ENCODE measurements at places on chromosomes 7 and 10. TPM values are rescaled to one million over a fixed set of nuclear protein-coding genes. Genes with fewer than 3 reads are reported as not detected.

WNT8B gene
- 0.45 TPM for total RNA-seq

SLC26A3 gene
- not detected for total RNA-seq

SPDYE6 gene
- not detected for total RNA-seq

MYL10 gene
- total RNA-seq: not detected

SSC4D gene
- total RNA-seq: 0.62 TPM

TMEM26 gene
- not detected for total RNA-seq

MNX1 gene
- total RNA-seq: 0.12 TPM

GSDME gene
- 3.2 TPM for total RNA-seq

TMEM213 gene
- total RNA-seq: 0.18 TPM

CALCR gene
- total RNA-seq: not detected

ANXA8 gene
- not detected for total RNA-seq

FASTK gene
- 62.0 TPM for total RNA-seq

GNAT3 gene
- total RNA-seq: not detected

GNGT1 gene
- not detected for total RNA-seq

UCN3 gene
- not detected for total RNA-seq

MPP7 gene
- total RNA-seq: 13.2 TPM

OR2A12 gene
- total RNA-seq: not detected

SPACDR gene
- 7.7 TPM for total RNA-seq

TMEM236 gene
- 0.05 TPM for total RNA-seq

BAMBI gene
- total RNA-seq: 0.25 TPM

NRG3 gene
- not detected for total RNA-seq

CTBP2 gene
- total RNA-seq: 1.2 TPM
